ENCODE measurements at places on chromosomes 2 and 18.

DNA sequence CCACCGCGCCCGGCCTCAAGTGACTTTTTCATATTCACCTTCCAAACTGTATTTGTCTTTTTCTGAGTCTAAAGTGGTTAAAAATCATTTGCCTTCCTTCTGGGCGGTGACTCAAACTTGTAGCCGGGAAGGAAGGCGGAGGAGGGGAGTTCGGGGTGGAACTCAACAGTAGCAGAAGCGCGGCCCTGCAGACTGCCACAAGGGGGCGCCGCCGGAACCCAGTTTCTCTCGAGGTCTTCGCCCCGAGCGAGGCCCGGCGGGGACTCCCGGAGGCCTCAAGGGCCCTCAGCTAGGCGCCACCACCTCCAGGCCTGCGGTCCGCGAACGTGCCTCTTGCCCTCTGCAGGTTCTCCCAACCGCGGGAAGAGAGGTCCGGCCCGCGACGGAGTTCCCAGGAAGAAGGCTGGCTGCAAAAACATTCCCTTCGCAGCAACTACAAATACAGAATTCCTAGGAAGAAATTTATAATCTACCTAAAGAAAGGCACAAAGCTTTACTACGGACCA, 16.8 kb upstream of the ITM2C start:
- DNase-seq: peak; percentile 89

DNA sequence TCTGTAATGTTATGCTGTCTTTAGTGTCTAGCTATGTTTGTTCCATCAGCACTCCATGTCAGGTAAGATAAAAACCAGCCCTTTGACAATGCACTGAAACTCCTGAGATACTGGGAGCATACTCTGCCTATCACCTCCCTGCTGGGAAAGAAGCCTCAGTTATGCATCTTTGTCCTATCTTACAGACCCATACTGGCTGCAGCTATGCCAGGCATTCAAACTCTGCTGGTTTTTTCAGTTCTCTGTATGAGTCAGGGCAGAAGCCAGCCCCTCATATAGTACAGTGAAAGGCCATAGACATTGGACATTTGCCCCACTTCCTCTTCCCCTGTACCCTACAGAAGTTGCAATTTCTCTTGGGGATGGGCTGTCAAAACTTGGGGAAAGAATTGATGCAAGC, 181.1 kb upstream of the RGPD4 start:
- no peak for DNase-seq

- DNase-seq: no peak
These were observed 26.7 kb downstream of the CTLA4 start for GRCh38 chr2:203894262-203894661.

- DNase-seq: no peak
These were observed 62.7 kb downstream of the RTP5 start for GRCh38 chr2:241931976-241932898.

DNA sequence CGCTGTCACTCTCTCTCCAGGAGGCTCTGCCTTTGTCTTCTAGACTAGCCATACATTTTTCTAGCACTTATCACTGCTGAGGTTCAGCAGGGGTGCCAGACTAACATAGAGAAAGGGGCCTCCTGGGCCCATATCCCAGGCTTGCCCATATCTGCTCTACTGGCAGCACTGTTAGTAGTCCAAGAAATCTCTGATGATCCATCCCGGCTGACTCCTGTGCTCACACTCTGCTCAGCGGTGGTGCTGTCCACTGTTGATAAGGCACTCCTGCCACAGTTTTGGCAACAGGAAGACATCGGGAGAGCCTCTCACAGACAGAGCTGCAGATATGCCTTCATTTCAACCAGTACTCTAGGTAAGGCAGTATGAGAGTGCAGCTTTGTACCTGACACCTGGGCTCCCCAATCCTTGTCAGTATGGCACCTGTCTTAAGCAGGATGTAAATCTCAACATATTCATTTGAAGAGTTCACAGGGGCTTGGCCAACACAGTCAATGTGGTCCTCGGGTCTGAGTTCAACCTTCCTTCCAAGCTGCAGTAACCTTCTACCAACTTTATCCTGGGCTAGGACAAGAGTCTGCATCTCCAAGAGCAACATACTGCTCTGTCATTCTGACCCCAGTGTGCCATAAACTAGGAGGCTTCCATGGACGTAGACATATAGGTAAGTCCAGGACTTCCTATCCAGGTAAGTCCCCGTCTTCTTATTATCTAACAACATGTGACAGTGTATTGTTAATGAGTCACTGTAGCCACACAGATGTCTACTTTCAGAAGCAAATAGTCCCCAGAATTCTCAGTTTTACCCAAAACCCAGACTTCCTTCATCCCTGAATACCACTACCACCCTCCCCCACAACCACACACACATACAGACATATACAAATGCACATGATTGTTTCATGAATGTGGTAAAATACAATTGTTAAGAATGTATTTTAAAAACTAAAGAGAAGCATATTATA, 16.2 kb downstream of the KLF7 start:
- no peak for DNase-seq

DNA sequence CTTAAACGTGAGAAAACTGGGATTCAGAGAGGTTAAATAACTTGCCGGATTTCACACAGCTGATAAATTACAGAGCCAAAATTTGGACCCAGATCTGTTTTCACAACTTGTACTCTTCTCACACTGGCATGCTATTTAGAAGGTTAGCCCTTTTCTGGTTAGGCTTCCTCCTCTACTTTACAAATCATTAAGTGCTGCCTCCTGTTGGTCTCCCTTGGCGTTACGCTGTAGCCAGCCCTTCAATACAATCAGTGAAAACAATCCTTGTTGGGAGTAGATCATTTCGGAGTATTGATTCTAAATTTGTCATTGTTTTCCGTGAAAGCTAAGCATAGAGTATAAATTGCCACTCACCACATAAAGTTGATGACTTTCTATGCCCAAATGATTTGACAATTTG, 153.5 kb downstream of the ARHGAP15 start:
- DNase-seq: no peak

DNA sequence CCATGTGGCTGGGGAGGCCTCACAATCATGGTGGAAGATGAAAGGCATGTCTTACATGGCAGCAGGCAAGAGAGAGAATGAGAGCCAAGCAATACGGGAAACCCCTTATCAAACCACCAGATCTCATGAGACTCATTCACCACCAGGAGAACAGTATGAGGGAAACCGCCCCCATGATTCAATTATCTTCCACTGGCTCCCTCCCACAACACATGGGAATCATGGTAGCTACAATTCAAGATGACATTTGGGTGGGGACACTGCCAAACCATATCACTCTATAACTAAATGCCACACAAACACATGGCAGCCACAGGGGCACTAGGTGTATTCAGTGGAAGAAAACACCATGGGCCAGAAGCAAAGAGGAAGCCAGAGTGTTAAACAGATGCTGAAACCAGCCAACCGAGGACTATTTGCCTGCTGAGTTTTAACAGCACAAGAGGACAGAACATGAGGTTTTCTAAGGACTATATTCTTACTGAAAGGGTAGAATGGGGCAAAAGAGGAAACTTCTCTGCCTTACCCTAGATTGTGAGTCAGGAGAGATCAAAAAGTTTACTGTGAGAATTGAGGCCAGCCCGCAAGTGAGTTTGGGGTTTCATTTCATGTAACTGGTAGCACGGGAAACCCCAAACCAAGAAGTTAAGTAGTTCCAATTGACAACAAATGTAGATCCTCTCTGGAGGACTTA, 49.2 kb downstream of the SIGLEC15 start:
- no peak for DNase-seq

- no peak for DNase-seq
These were observed 78.3 kb upstream of the PAX8 start for GRCh38 chr2:113357071-113357470.

- DNase-seq: no peak
These were observed 379.8 kb upstream of the TMEFF2 start for GRCh38 chr2:192574552-192574951.

DNA sequence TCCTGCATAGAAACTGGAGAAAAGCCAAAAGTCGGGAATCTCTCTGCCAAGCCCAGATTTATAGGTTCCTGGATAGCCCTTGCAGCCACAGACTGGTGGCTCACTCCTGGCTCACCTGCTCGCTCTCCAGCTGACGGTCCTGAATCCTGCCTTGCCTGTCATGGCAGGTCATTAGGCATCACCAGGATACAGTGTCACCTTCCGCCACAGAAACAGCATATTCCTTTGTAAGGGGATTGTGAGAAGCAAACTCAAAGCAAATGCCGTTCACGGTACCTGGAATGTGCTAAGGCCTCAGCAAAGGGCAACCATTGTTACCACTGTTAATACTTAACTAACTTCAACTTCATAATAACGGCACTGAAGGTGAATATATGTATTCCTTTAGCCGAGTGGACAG, 57.1 kb upstream of the GPR45 start:
- peak; percentile 41 for DNase-seq

- peak; percentile 43 for DNase-seq
These were observed 816 bp downstream of the CDH2 start for GRCh38 chr18:28175930-28176697.

Measured in kidney tubule cell (primary cell).